Stomach (tissue), 19 donors: ENCODE measurements at places on chromosomes 7 and 10. TPM values are rescaled to one million over a fixed set of nuclear protein-coding genes. Genes with fewer than 3 reads are reported as not detected.

Gene EIF4EBP2
- total RNA-seq = 70.0 TPM

Gene RPEL1
- not detected for total RNA-seq

DNA sequence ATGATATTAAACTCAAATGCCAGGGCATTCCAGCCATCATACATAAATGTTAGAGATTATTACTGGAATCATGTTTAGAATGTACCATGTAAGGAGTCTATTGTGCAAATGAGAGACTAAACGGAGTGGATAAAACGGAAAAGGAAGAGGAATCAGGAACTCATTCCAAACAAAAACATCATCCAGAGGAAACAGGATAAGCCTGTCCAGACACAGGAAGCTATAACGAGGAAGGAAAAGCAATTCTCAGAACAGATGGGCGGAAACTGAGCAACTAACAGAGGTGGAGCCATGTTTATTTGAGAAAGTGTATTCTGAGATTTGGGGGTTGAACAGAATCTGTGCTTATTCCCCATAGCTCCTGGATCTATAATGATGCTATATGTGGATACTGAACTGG lies 52.3 kb upstream of the TRIM24 start:
- H3K27me3 ChIP-seq = no peaks in the 10 kb centered on the region
- DNase-seq = no peak
- H3K36me3 ChIP-seq = no peaks in the 10 kb centered on the region
- H3K27ac ChIP-seq = no peak overlapping the region

Gene CNPY1
- not detected for total RNA-seq

Gene DENND11
- total RNA-seq = 10.5 TPM
